Naive B cell (primary cell): ENCODE measurements at places on chromosomes 13 and 19.

GRCh38 chr19:4589579-4590410 lies 30.3 kb upstream of the SEMA6B start:
- no peak overlapping the region for H3K4me3 ChIP-seq
- H3K36me3 ChIP-seq = no peaks in the 10 kb centered on the region
- peaks cover 72% of the 10 kb centered on the region for H3K27me3 ChIP-seq
- no peaks in the 10 kb centered on the region for H3K4me1 ChIP-seq

DNA sequence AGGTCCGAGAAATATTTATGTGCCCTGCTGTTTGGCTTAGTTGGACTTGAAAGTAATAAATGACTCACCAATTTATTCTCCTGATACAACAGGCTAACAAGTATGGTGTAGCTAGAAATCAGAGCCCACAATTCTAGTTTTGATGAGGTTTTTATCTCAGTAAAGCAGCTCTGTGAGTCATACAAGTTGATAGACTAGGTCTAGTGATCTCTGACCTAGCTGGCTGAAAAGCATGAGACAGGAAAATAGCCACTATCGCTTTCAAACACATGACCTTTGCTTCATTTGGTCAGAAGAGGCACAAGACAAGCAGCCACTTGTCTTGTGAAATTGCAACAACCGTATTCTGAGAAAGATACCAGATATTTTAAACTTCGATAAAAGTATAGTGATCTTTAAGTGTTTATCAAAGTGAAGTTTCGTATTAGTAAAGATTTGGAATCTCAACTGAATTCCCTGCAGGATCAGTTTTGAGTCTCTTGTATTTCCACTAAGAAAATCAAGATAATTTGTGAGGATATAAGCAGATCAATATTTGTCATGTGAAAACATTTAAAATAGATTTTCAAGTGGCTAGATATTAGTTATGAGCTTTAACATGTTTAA lies 126.7 kb downstream of the MAB21L1 start:
- no peak overlapping the region for H3K27ac ChIP-seq
- H3K4me1 ChIP-seq = no peaks in the 10 kb centered on the region
- H3K27me3 ChIP-seq = no peaks in the 10 kb centered on the region
- H3K36me3 ChIP-seq = no peaks in the 10 kb centered on the region
- H3K4me3 ChIP-seq = no peak overlapping the region

DNA sequence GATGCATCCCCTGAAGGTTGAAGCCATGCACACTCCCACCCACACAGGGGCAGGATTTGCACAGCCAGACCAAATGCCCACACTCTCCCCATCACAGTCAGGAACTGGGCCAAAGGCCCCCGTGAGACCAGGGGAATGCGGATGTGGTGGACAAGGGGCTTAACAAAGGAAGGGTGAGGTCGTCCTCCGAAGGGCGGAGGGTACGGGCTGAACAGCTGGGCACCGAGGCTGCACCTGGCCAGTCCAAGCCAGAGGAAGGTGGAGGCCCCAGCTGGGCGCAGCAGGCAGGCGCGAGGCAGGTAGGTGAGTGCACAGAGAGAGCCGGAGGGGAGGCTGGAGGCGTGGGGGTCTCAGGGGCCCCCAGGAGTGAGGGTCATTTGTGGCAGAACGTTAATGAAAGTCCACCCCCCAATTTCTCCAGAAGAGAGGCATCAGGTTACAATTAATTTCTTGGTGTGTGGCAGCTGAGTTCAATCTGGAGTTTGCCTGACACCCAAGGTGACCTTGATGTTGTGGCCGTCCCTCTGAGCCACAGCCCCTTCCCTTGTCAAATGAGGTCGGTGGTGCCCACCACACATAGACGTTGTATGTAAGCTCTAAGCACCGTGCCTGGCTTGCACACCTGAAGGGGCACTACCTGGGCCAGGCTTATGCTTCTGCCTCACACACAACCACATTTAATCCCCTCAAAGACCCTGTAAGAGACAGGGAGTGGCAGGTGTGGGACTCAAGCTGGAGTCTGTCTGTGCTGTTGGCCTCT lies 2.9 kb downstream of the KLK15 start:
- H3K36me3 ChIP-seq = peaks cover 17% of the 10 kb centered on the region
- peaks cover 4% of the 10 kb centered on the region for H3K4me1 ChIP-seq
- H3K27me3 ChIP-seq = peaks cover 61% of the 10 kb centered on the region

GRCh38 chr13:101736566-101736965 lies 284.1 kb downstream of the ITGBL1 start:
- H3K36me3 ChIP-seq = no peaks in the 10 kb centered on the region
- H3K27ac ChIP-seq = no peak overlapping the region
- no peaks in the 10 kb centered on the region for H3K4me1 ChIP-seq
- H3K27me3 ChIP-seq = no peaks in the 10 kb centered on the region

DNA sequence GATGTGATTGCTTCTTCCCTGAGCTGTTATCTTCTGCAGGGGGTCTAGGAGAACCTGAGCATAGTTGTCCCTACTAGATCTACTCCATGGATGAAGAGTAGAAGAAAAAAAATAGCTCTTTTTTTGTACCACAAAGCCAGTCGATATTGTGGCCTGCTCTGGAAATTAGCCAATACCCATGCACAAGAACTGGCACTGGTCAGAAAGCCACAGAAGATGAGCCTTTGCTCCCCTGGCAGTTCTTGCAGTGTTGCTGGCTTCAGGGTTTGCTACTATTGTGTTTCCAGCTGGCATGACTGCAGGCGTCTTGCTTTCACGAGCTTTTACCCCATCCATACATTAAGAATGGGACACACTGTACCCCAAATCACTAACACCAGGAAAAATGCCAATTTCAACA lies 547.7 kb upstream of the KLF12 start:
- H3K27ac ChIP-seq = no peak overlapping the region
- no peaks in the 10 kb centered on the region for H3K4me1 ChIP-seq
- no peaks in the 10 kb centered on the region for H3K36me3 ChIP-seq
- no peak overlapping the region for H3K4me3 ChIP-seq
- H3K27me3 ChIP-seq = no peaks in the 10 kb centered on the region
- DNase-seq = no peak

DNA sequence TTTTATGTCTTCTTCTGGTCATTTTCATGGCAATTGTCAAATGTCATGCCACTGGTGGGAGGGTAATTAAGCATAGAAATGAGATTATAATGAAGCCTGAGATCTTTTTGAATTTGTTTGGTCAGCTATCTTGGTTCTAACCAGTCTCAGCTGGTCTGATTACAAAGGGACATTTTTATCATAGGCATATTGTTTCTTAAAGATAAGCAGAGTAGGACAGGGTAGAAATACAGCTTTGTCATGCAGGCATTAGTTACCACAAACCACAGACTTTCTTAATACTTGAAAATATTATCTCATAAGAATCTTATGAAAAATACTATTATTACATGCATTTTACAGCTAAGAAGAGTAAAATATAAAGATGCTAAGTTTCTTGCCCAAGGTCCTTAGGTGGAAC lies 1761.5 kb downstream of the PCDH9 start:
- H3K36me3 ChIP-seq = no peaks in the 10 kb centered on the region
- no peaks in the 10 kb centered on the region for H3K4me1 ChIP-seq
- no peak for DNase-seq
- no peak overlapping the region for H3K27ac ChIP-seq
- H3K27me3 ChIP-seq = no peaks in the 10 kb centered on the region
- no peak overlapping the region for H3K4me3 ChIP-seq

GRCh38 chr19:40611096-40611495 lies 9.9 kb downstream of the LTBP4 start:
- DNase-seq = no peak
- H3K4me1 ChIP-seq = peaks cover 54% of the 10 kb centered on the region

- H3K27me3 ChIP-seq = no peaks in the 10 kb centered on the region
- peak; percentile 81 for DNase-seq
- peaks cover 16% of the 10 kb centered on the region for H3K4me1 ChIP-seq
- peak within 1 kb of the TSS; percentile 86 for H3K4me3 ChIP-seq
- peaks cover 1% of the 10 kb centered on the region for H3K36me3 ChIP-seq
- H3K27ac ChIP-seq = peak within 1 kb of the TSS; percentile 70
Measured at GRCh38 chr19:19627621-19628500, at the start of gene LPAR2. TSS of gene LPAR2 (minus strand) at chr19:19628220. CDS start at chr19:19627275, 945 bp downstream.

DNA sequence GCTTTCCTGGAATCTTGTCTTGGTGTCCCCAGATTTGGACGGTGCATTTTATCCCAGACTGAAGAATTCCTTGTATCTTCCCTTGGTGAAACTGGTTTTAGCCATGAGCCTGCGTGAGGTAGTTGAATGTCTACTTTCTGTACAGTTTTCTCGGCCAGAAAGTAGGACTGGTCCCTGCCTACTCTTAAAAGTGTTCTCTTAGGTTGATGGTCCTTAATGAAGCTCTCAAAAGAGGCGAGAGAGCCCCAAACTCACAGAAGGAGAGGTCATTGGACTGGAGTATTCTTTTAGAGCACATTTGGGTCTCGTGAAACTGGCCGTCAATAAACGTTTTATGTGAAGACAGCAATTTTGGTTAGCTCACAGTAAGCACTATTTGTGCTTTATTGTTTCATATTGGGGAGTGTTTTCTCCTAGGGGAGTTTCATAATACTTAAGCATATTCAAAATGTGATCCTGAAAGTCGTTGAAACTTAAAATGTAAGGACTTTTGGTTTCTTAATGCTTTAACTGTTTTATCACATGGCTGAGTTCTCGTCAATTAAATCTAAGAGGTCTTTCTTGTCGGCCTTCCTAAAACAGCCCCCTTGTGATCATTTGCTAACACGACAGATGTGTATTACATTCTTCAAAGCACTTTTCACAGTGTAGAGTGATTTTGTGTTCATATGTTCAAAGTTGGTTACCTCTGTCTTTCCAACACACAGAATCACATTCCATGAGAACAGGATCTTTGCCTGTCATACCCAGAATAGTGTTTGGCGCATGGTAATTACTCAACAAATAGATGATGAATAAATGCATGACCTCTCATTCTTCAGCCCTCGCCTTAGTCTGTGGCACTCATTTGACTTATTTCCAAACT lies 889 bp downstream of the GTF2F2 start:
- no peak for DNase-seq
- no peaks in the 10 kb centered on the region for H3K36me3 ChIP-seq
- H3K4me3 ChIP-seq = no peak overlapping the region
- no peaks in the 10 kb centered on the region for H3K27me3 ChIP-seq
- H3K27ac ChIP-seq = no peak overlapping the region
- peaks cover 14% of the 10 kb centered on the region for H3K4me1 ChIP-seq

GRCh38 chr19:38387550-38388348 lies at the start of gene GGN:
TSS of gene GGN (minus strand) at chr19:38388034. CDS start at chr19:38387261, 773 bp downstream.
- H3K36me3 ChIP-seq = peaks cover 4% of the 10 kb centered on the region
- H3K27ac ChIP-seq = peak within 1 kb of the TSS; percentile 90
- peak; percentile 72 for DNase-seq
- H3K27me3 ChIP-seq = peaks cover 32% of the 10 kb centered on the region
- peaks cover 14% of the 10 kb centered on the region for H3K4me1 ChIP-seq

GRCh38 chr19:58277748-58278540 lies 811 bp upstream of the ZNF8 start:
- peak overlapping the region; percentile 83 for H3K4me3 ChIP-seq
- peaks cover 35% of the 10 kb centered on the region for H3K4me1 ChIP-seq
- H3K27ac ChIP-seq = peak overlapping the region; percentile 97

GRCh38 chr19:38712161-38712748 lies 32.0 kb downstream of the CAPN12 start:
- H3K4me3 ChIP-seq = no peak overlapping the region
- H3K4me1 ChIP-seq = peaks cover 6% of the 10 kb centered on the region
- no peaks in the 10 kb centered on the region for H3K27me3 ChIP-seq
- H3K27ac ChIP-seq = no peak overlapping the region

GRCh38 chr13:44368062-44368591 lies 5.5 kb upstream of the SERP2 start:
- H3K4me3 ChIP-seq = no peak overlapping the region
- H3K27ac ChIP-seq = no peak overlapping the region
- no peak for DNase-seq

DNA sequence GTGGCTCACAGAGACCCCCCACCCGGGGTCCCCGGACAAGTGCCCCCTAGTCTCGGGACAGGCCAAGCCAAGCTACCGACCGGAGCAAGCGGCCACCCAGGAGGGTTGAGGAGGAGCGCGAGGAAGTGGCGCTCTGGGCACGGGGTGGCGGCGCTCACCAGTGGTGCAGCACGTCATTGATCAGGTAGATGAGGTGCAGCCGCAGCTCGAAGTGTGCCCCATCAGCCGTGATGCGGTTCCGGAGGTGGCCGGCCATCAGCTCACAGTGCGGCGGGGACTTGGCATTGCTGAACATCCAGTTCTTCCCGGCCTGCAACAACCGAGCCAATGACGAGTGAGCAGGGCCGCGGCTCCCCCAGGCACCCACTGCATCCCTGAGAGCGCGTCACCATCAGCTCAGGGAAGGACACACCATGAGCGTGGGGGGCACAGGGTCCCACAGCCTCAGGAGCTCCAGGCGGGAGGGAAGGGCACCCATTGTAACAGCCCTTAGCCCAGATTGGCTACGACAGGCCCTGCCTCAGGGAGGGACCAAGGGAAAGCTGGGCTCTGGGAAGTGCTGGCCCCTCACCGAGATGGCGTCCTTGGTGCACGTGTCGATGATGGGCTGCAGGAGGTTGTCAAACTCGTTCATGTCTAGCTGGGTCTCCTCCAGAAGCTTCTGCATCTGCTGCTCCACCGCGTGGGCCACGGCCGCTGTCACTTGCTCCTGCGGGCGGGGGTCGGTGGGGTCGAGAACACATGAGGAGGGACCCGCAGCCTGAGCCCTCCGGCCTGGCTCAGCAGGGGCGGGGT lies 9.6 kb downstream of the CHERP start:
- H3K27me3 ChIP-seq = no peaks in the 10 kb centered on the region
- no peak overlapping the region for H3K27ac ChIP-seq
- DNase-seq = no peak
- peaks cover 23% of the 10 kb centered on the region for H3K4me1 ChIP-seq

GRCh38 chr13:35953537-35954206 lies 177.5 kb downstream of the DCLK1 start:
- H3K4me3 ChIP-seq = no peak overlapping the region
- H3K4me1 ChIP-seq = no peaks in the 10 kb centered on the region
- H3K27me3 ChIP-seq = no peaks in the 10 kb centered on the region
- no peak overlapping the region for H3K27ac ChIP-seq
- H3K36me3 ChIP-seq = no peaks in the 10 kb centered on the region
- no peak for DNase-seq

DNA sequence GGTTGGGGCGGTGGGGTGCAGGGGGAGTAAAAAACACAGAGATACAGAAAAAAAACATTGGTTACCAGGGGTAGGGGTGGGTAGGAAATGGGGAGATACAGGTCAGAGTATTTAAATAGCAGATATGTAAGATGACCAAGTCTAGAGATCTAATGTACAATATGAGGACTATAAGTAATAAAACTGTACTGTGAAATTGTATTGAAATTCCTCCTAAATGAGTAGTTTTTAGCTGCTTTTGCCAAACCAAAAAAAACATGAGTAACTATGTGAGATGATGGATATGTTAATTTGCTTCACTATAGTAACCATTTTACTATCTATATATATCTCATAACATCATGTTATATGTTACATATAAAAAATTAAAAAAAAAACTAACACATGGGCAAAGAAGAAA lies 29.6 kb downstream of the VWA8 start:
- peaks cover 6% of the 10 kb centered on the region for H3K4me1 ChIP-seq
- H3K27me3 ChIP-seq = no peaks in the 10 kb centered on the region
- no peak overlapping the region for H3K27ac ChIP-seq
- H3K36me3 ChIP-seq = peaks cover 33% of the 10 kb centered on the region

DNA sequence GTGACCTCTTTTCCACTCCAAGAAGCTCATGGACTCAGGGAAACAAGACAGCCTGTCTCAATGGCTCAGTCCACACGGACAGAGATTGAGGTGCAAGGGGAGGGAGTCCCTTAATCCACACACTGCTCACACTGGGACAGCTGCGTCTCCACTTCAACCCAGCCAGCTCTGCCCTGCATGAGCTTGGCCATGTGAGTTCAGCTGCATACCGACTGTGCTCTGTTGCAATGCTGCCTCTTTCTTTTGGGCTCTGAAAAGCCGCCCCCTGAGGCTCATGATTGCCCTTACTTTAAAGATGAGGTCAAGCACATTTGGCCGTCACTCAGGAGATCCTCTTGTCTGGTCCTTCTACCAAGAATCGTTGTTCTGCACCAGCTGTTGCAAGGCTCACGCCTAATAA lies 64.8 kb upstream of the KCTD15 start:
- H3K4me3 ChIP-seq = no peak overlapping the region
- DNase-seq = no peak
- peaks cover 9% of the 10 kb centered on the region for H3K27me3 ChIP-seq
- no peaks in the 10 kb centered on the region for H3K4me1 ChIP-seq
- H3K36me3 ChIP-seq = peaks cover 8% of the 10 kb centered on the region
